LHCN-M2 (cell line): ENCODE measurements at places on chromosomes 3 and 15. TPM values are rescaled to one million over a fixed set of nuclear protein-coding genes. Genes with fewer than 3 reads are reported as not detected.

Gene DUOXA2
- total RNA-seq = not detected in 2 replicates

Gene TAGLN3
- not detected in 2 replicates for total RNA-seq

- DNase-seq = peak; percentile 14
Observed at GRCh38 chr3:165624761-165625160, 212.5 kb downstream of the BCHE start.

DNA sequence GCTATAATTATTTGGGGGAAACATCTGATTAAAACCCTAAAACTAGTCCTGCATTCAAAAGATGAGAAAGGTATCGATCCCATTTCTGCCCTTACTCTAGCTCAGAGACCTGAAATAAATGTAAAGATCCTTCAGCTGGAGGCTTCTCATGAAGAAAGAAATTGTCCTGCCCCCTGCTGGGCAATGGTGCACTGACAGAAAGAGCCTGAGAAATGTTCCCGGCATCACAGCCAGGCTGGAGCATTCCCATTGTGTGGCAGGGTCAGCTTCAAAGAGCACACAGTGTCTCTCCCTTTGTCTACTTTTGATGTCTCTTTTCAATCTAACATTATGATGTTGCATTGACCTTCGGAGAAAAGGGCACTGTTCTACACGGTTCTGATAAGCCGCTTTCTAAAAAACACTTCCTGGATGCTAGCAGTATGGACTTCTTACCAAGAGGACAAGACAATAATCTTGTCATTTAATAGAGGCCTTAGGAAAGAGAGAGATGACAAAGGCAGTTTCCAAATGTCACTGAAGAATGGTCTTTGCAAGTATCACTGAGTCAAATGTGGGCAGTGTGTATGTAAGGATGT is 287.5 kb downstream of the MAGI1 start:
- DNase-seq = peak; percentile 39

- no peak for DNase-seq
Observed at GRCh38 chr3:127745656-127746399, 73.1 kb downstream of the ABTB1 start.

Gene SIN3A
- 21.5 and 26.9 TPM in 2 replicates for total RNA-seq

- DNase-seq = no peak
Observed at GRCh38 chr3:108287146-108287545, 9.2 kb upstream of the HHLA2 start.

GRCh38 chr15:72235298-72235697 is 4.3 kb upstream of the PKM start:
- no peak for DNase-seq

Gene ST3GAL6
- 0.63 and 3.8 TPM in 2 replicates for total RNA-seq

GRCh38 chr3:197292648-197293047 is 5.8 kb downstream of the DLG1 start:
- DNase-seq = no peak

Gene SCAANT1
- not detected in 2 replicates for total RNA-seq

GRCh38 chr15:51132384-51133139 is 37.9 kb upstream of the TNFAIP8L3 start:
- DNase-seq = peak; percentile 100

- DNase-seq = peak; percentile 37
Observed at GRCh38 chr3:120908030-120908794, at the start of gene STXBP5L. Gene STXBP5L (plus strand): TSS chr3:120908205. CDS start chr3:120909579, 1,374 bp downstream.

DNA sequence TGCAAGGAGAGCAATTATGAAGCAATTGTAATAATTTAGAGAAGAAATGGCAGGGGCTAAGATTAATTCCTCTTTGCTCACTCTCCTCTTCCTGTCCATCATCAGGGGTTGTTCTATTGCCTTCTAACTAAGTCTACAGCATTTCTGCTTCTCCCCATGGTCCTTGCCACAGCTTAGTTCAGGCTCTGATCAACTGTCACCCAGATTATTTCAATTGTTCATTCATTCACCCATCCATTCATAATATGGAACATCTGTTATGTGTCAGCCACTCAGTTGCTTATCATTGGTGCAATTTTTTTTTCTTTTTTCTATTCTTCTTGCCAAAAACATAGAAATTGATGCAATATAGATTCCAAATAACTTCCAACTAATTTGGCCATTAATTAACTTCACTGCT is 93.2 kb downstream of the CD47 start:
- no peak for DNase-seq

GRCh38 chr3:33537133-33537532 is 96.9 kb upstream of the UBP1 start:
- DNase-seq = no peak

- no peak for DNase-seq
Observed at GRCh38 chr3:186359078-186359477, 3.0 kb downstream of the DGKG start.

Gene KCNH8
- not detected in 2 replicates for total RNA-seq

GRCh38 chr15:100860829-100861510 is 18.7 kb upstream of the ALDH1A3 start:
- no peak for DNase-seq

GRCh38 chr3:96996009-96996408 is 181.6 kb downstream of the EPHA6 start:
- no peak for DNase-seq

DNA sequence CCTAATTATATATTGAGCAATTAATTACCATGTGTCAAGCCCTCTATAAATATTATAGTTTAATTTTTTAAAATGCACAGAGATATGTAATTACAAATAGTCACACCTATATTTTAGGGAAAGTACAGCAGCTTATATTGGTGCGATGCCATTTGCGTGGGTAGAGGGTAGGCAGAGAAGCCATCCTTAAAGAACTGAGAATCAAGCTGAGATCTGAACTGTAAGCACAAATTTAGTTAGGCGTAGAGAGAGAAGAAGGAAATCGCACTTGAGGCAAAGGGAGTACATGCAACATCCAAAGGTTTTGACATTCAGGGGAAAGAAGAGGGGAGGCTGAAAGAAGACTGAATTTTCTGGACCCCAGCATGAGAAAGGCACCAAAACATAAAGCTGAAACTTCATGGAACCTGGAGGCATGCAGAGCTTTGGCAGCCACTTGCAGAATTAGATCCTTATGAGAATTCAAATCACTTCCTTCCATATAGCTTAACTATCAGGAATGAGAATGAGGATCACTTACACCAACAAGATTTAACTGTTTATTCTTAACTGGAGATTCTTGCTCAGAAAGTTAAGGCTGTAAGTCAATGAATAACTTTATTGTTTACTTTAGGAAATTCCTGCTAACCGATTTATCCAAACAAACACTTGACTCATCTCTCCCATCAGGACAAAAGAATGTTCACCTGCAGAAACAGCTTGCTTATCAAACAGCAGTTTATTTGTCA is 114.3 kb downstream of the TGFBR2 start:
- DNase-seq = peak; percentile 74

DNA sequence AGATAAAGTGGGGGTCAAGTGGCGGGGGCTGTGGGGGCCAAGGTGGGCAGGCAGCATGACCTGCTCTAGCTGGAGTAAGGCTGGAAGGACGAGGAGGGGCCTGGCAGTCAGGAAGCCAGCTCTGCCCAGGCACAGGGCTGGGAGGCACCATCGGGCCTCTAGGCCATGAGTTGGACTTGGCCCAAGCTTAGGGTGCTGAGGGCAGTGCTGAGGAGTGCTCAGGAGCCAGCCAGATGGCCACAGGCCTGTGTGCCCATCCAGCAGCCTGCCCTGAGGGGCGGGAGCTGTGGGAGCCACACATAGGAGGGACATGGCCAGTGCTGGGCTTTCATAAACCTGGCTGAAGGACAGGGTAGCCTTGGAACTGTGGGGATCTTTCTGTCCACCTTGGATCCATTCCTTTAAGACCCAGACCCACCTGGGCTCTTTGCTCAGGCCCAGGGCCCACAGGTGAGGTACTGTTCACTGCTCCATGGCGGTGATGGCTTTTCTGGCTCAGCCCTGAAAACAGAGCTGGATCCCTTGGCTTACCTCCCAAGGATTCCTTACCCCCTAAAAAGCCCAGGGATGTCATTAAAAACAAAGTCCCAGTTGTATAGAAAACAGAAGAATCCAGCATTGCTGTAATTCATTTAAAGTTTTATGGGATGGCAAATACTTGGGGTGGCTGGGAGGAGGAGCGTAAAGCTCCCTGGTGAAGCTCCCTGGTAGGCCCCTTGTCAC is 137.0 kb downstream of the DNAJB8 start:
- no peak for DNase-seq

DNA sequence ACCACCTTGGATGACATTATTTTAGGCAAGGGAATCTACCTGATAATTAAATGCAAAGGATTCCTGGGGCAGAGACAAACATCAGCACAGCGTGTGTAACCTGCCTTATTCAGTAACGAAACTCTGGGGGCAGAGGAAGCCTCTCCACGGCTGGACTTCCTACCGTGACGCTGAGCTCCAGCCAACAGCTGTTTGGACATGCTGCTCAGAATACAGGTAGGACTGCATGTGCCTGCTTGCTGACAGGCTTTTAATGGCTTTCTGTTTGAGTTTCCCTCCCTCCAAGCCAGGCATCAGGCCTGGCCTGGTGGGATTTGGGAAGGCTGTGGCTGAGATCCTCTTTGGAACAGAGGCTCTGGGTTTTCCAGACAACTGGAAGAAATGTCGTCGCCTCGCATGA is 150.6 kb downstream of the ADAMTS17 start:
- no peak for DNase-seq

Gene KBTBD12
- total RNA-seq = not detected in 2 replicates

Gene MEIS2
- 13.4 and 13.8 TPM in 2 replicates for total RNA-seq
